ENCODE measurements at places on chromosomes 4 and X. TPM values are rescaled to one million over a fixed set of nuclear protein-coding genes. Genes with fewer than 3 reads are reported as not detected.

The UCP1 gene
- not detected for total RNA-seq

The COL25A1 gene
- 0.06 TPM for total RNA-seq

The FANCB gene
- 7.8 TPM for total RNA-seq

The TLL1 gene
- 4.8 TPM for total RNA-seq

The IL13RA1 gene
- total RNA-seq: 69.6 TPM

The SSX2 gene
- not detected for total RNA-seq

- DNase-seq: no peak
- no peaks in the 10 kb centered on the region for H3K4me1 ChIP-seq
- H3K4me3 ChIP-seq: no peak overlapping the region
- H3K36me3 ChIP-seq: no peaks in the 10 kb centered on the region
- no peak overlapping the region for H3K27ac ChIP-seq
Observed at GRCh38 chr4:153366486-153366885, 22.0 kb downstream of the MND1 start.

GRCh38 chrX:65273152-65273551 is 261.4 kb downstream of the LAS1L start:
- H3K36me3 ChIP-seq: no peaks in the 10 kb centered on the region
- H3K4me3 ChIP-seq: no peak overlapping the region
- H3K27ac ChIP-seq: no peak overlapping the region

DNA sequence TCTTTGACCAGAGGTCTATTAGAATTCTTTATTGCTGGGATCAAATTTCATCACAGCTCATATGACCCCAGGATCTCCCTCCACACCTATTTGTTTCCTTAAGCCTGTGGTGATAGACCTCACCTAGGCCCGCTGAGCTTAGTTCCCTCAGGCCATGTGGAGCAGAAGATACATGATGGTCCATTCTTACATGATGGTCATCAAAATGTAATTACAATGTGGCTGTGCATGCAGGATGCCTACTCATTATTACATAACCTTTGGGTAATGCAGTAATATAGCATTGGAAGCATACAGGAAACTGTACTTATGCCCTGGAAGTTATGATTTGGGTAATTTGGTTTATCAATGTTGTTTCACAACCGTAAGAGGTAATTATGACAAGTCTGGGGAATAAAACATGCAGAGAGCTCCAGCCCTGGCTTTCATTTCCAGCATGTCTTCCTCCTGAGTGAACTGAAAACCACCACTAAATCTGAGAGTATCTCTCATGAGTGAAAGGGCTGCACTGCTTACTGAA is 67.0 kb upstream of the AGA start:
- DNase-seq: no peak
- H3K27me3 ChIP-seq: no peaks in the 10 kb centered on the region
- H3K36me3 ChIP-seq: no peaks in the 10 kb centered on the region

DNA sequence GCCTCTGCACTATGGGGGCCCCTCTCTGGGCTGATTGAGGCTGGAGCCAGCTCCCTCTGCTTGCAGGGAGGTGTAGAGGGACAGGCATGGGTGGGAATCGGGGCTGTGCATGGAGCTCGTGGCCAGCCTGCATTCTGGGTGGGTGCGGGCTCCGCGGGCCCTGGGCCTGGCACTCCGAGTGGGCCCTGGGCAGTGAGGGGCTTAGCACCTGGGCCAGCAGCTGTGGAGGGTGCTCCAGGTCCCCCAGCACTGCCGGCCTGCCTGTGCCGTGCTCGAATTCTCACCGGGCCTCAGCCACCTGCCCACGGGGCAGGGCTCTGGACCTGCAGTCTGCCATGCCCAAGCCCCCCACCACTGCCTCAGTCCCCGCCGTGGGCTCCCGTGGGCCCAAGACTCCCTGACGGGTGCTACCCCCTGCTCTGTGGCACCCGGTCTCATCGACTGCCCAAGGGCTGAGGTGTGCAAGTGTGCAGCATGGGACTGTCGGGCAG is 681.2 kb downstream of the PDHA2 start:
- H3K36me3 ChIP-seq: no peaks in the 10 kb centered on the region
- no peaks in the 10 kb centered on the region for H3K4me1 ChIP-seq
- H3K27ac ChIP-seq: no peak overlapping the region
- H3K4me3 ChIP-seq: no peak overlapping the region
- no peak for DNase-seq

DNA sequence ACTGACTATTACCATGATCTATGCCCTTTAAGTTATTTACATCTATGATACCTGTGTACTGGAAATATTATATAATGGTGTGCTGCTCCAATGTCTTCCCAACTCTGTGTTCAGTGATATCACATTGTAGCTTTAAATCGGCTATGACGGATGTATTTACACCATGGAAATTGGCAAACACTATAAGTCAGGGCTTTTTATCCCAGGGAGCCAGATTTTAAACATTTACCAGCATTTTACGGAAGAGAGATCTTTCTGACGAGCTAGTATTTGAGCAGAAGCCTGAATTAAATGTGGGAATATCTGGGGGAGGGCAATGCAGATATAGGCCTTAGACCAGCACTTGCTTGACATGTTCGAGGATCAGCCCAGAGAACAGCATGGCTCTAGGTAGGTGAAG is 7.7 kb upstream of the PGM2 start:
- H3K27ac ChIP-seq: no peak overlapping the region
- H3K27me3 ChIP-seq: no peaks in the 10 kb centered on the region
- no peak for DNase-seq

GRCh38 chr4:1802151-1802715 is 9.1 kb downstream of the FGFR3 start:
- no peak for DNase-seq
- H3K36me3 ChIP-seq: peaks cover 100% of the 10 kb centered on the region
- H3K4me3 ChIP-seq: no peak overlapping the region
- no peaks in the 10 kb centered on the region for H3K27me3 ChIP-seq
- H3K4me1 ChIP-seq: peaks cover 17% of the 10 kb centered on the region

- H3K4me1 ChIP-seq: no peaks in the 10 kb centered on the region
- no peaks in the 10 kb centered on the region for H3K36me3 ChIP-seq
- no peak overlapping the region for H3K4me3 ChIP-seq
- no peaks in the 10 kb centered on the region for H3K27me3 ChIP-seq
- DNase-seq: no peak
Observed at GRCh38 chr4:113820108-113820507, 58.6 kb upstream of the CAMK2D start.

- H3K27me3 ChIP-seq: no peaks in the 10 kb centered on the region
- no peak for DNase-seq
- H3K36me3 ChIP-seq: no peaks in the 10 kb centered on the region
- peaks cover 11% of the 10 kb centered on the region for H3K4me1 ChIP-seq
- H3K27ac ChIP-seq: no peak overlapping the region
Observed at GRCh38 chr4:184819786-184820185, 6.0 kb downstream of the ACSL1 start.

DNA sequence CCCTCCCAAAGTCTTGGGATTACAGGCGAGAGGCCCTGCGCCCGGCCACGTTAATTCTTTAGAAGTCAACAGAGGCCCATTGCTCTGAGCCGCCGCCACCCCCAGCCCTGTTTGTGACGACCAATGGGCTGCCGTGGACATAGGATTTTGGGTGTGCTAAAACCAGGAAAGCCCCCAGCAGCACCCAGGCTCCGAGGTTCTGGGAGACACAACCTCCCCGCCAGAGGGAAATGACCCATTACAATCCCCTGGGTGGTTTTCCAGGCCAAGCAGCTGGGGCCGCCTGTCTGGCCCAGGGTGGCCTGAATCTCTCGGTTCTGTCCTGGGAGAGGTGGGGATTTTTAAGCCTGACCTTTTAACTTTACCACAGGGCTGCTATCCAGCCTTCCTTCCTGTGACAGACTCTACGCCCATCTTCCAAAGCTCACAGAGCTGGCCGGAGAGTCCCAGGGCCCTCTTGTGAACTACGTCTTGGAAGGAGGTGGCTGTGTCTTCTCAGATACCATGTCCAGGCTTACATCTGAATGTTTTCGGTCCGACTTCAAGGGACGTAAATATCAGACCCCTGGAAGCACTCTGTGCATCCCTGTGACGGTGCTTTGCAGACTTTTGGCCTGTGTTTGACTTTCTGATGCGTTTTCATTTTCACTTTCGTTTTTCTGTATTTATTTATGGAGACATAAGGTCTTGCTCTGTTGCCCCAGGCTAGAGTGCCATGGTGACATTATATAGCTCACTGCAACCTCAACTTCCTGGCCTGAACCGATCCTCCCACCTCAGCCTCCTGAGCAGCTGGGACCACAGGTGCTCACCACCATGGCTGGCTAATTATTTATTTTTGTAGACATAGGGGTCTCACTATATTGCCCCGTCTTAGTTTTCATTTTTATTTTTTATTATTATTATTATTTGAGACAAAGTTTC is 36.0 kb downstream of the P2RY8 start:
- H3K27me3 ChIP-seq: no peaks in the 10 kb centered on the region

DNA sequence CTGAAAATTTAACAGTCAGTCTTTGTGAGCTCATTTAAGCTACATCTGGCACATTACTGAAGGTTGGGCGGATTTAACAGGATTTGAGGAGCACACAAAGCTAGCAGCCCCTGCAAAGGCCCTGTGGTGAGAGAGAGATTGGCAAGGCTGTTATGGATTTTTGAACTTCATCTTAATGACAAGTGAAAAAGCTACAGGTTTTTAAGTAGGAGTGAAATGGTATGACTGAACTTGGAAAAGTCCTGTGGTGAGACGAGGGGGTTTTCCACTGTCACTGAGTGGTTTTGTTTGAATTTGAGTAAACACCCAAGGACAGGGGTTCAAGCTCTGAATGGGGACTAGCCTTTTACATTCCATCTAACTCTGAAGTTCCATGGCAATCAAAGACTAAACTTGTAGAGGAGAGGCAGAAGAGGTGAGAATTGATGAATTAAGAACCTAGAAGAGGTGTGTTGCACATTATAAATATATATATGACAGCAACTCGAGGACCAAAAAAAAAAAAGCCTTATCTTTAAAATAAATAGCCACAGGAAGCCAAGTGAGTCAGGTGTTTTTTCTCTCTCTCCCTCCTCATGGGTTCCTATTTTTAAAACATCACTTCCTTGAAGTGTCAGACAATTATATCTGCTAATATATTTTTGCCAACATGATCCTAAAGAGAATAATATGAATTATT is 47.8 kb upstream of the CLNK start:
- no peaks in the 10 kb centered on the region for H3K36me3 ChIP-seq
- H3K27ac ChIP-seq: no peak overlapping the region
- DNase-seq: no peak
- H3K4me3 ChIP-seq: no peak overlapping the region
- no peaks in the 10 kb centered on the region for H3K27me3 ChIP-seq

DNA sequence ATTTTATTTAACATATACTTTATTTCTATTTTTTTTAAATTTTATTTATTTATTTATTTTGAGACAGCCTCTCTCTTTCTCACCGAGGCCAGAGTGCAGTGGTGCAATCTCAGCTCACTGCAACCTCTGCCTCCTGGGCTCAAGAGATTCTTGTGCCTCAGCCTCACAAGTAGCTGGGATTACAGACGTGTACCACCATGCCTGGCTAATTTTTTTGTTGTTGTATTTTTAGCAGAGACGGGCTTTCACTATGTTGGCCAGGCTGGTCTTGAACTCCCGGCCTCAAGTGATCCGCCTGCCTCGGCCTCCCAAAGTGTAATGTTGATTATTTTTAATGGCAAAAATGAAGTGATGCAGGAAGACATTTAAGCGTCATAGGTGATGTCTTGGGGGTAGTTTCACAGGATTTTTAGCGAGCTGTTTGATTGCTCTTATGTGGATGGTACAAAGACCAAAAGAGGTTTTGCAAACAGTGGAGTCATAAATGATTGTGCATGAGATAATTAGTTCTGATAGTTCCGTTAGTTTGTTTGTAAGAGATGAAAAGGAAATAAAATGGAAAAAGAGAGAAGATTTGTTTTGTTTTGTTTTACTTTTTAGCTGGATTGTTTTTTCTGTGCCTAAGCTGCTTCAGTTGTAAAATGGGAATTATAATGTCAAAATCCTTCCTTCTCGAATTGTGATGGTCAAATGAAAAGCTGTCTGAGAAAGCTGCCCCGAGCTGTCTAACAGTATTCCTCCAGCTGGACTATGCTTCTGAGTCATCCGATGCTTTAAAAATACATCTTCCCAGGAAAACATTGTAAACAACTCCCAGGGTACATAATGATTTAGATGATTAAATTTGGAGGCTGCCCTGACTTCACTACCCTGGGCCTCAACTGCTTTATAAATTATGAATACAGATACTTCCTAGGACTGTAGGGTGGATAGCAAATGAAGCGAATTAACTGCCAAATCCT is 14.7 kb downstream of the RHOH start:
- no peak overlapping the region for H3K27ac ChIP-seq
- H3K27me3 ChIP-seq: no peaks in the 10 kb centered on the region
- H3K4me3 ChIP-seq: no peak overlapping the region
- H3K4me1 ChIP-seq: no peaks in the 10 kb centered on the region
- no peaks in the 10 kb centered on the region for H3K36me3 ChIP-seq

DNA sequence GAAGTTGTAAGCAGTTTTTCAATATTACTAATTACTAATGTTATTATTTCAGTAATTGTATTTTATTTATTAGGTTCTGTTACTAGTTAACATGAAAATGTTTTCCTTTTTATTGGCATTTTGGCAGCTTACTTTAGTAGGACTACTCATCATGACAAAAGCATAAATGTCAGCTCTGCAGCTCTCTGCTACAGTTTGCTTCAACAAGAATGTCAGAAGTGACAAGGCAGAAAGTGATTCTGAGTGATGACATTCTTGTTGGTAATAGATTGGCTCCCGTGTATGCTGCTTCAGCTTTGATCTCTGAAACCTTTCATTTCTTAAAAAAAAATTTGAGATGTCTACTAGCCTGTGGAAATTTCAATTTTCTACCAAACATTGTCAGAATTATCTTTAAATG is 1193.9 kb downstream of the FSTL5 start:
- DNase-seq: no peak
- H3K4me1 ChIP-seq: no peaks in the 10 kb centered on the region
- no peaks in the 10 kb centered on the region for H3K27me3 ChIP-seq
- no peaks in the 10 kb centered on the region for H3K36me3 ChIP-seq
- no peak overlapping the region for H3K4me3 ChIP-seq

DNA sequence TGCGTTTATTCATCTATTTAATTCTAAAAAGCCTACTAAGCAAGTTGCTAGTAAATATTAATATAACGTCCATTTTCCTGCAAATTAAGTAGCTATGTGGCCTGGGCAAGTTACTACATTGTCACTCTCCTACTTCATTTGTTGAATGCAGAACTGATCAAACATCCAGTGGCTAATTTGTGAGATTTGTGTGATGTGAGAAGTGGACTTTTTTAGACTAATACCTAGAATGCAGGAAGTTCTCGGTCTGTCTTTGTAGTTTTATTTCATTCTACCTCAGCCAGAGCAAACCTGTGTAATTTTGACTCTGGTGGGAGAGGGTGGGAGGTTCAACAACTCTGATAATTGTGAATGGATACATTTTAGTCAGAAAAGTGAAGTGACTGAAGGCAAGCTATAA is 840 bp downstream of the GUF1 start:
- peak overlapping the region; percentile 86 for H3K4me3 ChIP-seq
- peaks cover 3% of the 10 kb centered on the region for H3K36me3 ChIP-seq
- no peak overlapping the region for H3K27ac ChIP-seq
- no peaks in the 10 kb centered on the region for H3K27me3 ChIP-seq

GRCh38 chr4:87420276-87420830 is 2.0 kb upstream of the NUDT9 start:
- H3K27me3 ChIP-seq: no peaks in the 10 kb centered on the region
- H3K4me1 ChIP-seq: peaks cover 18% of the 10 kb centered on the region
- H3K4me3 ChIP-seq: no peak overlapping the region
- H3K27ac ChIP-seq: no peak overlapping the region
- DNase-seq: no peak
- H3K36me3 ChIP-seq: no peaks in the 10 kb centered on the region

Data from esophagus squamous epithelium (tissue), 5 donors.